ENCODE measurements at places on chromosomes 16 and 17. TPM values are rescaled to one million over a fixed set of nuclear protein-coding genes. Genes with fewer than 3 reads are reported as not detected.

Gene EVPLL
- total RNA-seq, result not detected

Gene CCL15
- not detected for total RNA-seq

Gene EPN3
- 1.7 TPM for total RNA-seq

Gene ADGRG3
- not detected for total RNA-seq

Gene LRRC37A
- 4.2 TPM for total RNA-seq

DNA sequence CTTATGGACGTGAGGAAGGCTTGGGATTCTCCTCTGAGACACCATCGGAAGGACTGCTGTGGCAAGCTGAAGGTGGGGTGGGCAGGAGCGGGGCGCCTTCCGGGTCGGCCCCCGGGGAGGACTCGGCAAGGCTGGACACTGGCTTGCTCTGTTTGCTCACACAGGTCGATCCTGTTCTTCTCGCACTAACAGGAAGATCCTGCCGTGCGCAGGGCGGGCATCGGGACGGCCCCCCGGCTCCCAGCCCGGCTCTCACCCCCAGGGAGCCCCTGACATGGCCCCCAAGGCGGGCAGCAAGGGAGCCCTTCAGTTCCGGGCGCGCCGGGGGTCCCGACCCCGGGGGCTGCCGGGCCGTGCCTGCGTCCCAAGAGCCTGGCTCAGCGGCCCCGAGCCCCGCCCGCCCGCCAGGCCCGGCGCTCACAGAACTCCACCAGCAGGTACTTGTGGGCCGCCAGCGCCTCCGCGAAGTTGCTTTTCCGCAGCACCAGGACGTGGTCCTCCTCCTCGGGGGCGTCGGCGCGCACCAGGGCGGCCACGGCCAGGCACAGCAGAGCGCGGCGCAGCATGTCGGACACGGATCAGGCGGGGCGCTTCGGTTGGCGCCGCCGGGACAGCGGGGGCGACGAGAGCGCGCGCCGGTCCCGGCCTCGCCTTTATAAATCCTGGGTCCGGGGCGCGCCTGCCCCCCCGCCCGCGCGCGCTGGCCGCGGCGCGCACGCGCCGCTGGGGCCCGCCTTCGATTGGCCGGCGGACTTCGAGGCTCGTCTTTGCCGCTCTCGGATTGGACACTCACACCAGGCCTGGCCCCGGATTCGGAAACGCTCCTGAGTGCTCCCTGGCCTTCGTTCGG lies at the start of gene P4HB:
Gene P4HB (minus strand): TSS at position 630 of the 850 bp plus-strand sequence. CDS start 64 bp downstream, at position 566.
- DNase-seq, result no peak
- H3K36me3 ChIP-seq, result peaks cover 13% of the 10 kb centered on the region
- peaks cover 30% of the 10 kb centered on the region for H3K4me1 ChIP-seq
- peak within 1 kb of the TSS; percentile 97 for H3K27ac ChIP-seq
- H3K27me3 ChIP-seq, result no peaks in the 10 kb centered on the region

DNA sequence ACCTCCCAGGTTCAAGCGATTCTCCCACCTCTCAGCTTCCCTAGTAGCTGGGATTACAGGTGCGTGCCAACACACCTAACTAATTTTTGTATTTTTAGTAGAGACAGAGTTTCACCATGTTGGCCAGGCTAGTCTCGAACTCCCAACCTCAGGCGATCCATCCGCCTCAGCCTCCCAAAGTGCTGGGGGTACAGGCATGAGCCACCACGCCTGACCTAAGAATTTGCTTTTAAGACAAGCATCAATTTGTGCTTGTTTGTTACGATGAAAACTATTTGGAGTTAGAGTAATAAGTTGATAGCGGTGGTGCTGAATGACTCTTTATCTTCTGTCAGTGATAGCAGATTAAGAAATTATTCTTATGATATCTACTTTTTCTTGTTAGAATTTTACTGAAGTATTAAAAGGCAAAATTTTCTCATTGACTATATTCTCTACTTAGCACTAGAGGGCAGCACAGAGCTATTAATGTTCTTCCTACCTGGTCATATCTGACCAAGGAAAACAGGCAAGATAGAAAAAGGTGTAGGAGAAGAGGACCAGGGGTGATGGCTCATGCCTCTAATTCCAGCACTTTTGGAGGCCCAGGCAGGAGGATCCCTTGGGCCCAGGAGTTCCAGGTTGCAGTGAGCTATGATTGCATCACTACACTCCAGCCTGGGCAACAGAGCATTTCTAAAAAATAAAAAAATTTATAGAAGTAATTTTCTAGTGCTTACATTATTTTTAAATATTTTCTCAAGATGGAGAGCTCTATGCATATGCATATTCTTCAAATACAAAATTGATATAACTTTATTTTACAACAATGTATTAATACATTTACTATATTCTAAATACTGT lies 24.5 kb downstream of the STXBP4 start:
- H3K36me3 ChIP-seq, result peaks cover 3% of the 10 kb centered on the region
- H3K27me3 ChIP-seq, result no peaks in the 10 kb centered on the region

DNA sequence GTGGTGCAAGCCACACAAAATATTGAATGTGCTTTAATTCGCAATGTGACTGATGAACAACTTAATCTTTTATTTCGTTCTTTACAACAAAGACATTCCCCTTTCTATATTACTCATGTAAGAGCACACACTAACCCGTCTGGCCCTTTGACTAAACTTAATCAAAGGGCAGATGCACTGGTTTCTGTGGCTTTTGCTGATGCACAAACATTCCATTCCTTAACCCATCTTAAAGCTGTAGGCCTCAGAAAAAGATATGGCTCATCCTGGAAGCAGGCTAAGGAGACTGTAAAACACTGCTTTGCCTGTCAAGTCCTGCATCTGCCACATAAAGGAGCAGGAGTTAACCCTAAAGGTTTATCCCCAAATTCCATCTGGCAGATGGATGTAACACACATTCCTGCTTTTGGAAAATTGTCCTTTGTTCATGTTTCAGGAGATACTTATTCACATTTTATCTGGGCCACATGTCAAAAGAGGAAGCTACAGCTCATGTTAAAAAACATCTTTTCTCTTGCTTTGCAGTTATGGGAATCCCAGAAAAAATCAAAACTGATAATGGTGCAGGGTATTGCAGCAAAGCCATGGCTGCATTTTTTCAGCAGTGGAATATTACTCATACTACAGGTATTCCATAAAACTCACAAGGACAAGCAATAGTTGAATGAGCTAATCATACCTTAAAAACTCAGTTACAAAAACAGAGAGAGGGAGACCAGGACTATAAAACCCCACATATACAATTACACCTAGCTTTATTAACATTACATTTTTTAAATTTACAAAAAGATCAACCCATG lies 137.2 kb downstream of the AHSP start:
- H3K27ac ChIP-seq, result no peak overlapping the region
- no peak overlapping the region for H3K4me3 ChIP-seq
- no peaks in the 10 kb centered on the region for H3K4me1 ChIP-seq
- no peaks in the 10 kb centered on the region for H3K27me3 ChIP-seq
- DNase-seq, result peak; percentile 54
- no peaks in the 10 kb centered on the region for H3K36me3 ChIP-seq

GRCh38 chr16:74713325-74713724 lies 12.7 kb upstream of the MLKL start:
- H3K27me3 ChIP-seq, result peaks cover 8% of the 10 kb centered on the region
- H3K27ac ChIP-seq, result no peak overlapping the region
- H3K36me3 ChIP-seq, result no peaks in the 10 kb centered on the region
- no peak for DNase-seq
- H3K4me3 ChIP-seq, result no peak overlapping the region

DNA sequence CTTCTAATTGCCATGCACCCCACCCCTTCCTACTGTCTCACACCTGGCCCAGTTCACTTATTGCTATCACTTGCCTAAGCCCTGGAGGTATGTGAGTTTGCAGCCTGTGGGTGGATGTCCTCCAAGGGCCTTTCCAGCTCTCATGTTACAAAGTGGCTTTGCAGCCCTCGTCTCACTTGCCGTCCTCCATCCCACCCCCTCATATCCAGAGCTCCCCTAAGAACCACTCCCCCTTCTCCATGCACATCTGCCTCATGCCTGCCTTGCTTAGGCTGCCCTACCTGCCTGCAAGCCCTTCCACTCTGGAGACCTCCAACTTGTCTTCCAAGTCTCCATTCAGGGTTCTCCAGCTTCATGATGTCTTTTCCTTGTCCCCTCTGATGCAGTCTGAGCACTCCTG lies 119.4 kb upstream of the NLRP1 start:
- no peak overlapping the region for H3K27ac ChIP-seq
- H3K4me1 ChIP-seq, result no peaks in the 10 kb centered on the region

GRCh38 chr16:80751167-80751566 lies 53.2 kb downstream of the CDYL2 start:
- H3K27ac ChIP-seq, result no peak overlapping the region
- H3K27me3 ChIP-seq, result no peaks in the 10 kb centered on the region
- no peaks in the 10 kb centered on the region for H3K4me1 ChIP-seq
- H3K36me3 ChIP-seq, result no peaks in the 10 kb centered on the region

DNA sequence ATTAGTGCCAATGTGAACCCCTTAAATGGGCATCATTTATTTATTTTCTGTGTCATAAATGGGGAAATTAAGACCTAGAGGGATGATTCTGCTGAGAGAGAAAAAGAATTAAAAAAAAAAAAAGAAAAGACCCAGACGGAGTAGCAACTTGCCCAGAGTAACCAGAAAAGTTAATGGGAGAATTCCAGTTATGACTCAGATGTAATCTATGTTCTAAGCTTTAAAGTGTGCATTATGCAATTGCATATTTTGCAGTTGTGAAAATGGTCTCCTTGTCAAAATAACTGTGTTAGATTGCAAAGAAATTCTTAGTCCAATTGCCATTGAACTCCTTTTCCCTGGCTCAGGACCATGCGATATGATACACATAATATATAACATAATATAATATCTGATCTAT lies 38.6 kb upstream of the TBX2 start:
- no peaks in the 10 kb centered on the region for H3K4me1 ChIP-seq
- no peak overlapping the region for H3K27ac ChIP-seq
- no peaks in the 10 kb centered on the region for H3K27me3 ChIP-seq
- no peaks in the 10 kb centered on the region for H3K36me3 ChIP-seq
- DNase-seq, result peak; percentile 77

- H3K4me3 ChIP-seq, result no peak overlapping the region
- no peaks in the 10 kb centered on the region for H3K27me3 ChIP-seq
- no peak for DNase-seq
- peaks cover 19% of the 10 kb centered on the region for H3K4me1 ChIP-seq
- no peaks in the 10 kb centered on the region for H3K36me3 ChIP-seq
Observed at GRCh38 chr17:62716834-62717588, 89.5 kb downstream of the MRC2 start.

GRCh38 chr16:21100447-21100846 lies 50.2 kb downstream of the DNAH3 start:
- DNase-seq, result peak; percentile 87
- H3K27me3 ChIP-seq, result no peaks in the 10 kb centered on the region
- H3K4me1 ChIP-seq, result peaks cover 34% of the 10 kb centered on the region
- H3K36me3 ChIP-seq, result no peaks in the 10 kb centered on the region

DNA sequence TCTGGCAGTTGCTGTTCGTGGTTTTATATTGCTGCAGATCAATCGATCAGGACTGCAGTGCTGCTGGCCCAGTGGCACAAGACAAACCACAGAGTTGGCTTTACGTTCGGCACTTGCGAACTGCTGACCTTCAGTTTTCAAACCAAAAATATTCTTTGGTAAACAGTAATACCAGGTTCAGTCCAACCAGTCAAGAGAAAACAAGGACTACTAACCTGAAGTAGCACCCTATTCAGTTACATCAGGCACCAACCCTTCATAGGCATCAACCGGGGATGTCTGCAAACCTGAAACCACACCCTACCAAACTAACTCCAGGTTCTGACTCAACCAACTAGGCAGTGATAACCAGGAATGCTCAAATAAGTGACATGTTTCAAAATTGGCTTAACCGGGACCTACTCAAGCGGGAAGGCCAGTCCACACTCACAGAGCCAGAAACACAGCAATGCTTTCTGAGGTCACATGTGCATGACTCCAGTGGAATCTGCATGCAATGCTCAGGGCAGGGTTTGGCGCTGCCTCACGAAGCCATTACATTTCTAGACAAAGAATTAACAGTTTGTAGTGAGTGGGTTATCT lies 91.1 kb downstream of the SMG6 start:
- H3K27ac ChIP-seq, result peak overlapping the region; percentile 98
- H3K36me3 ChIP-seq, result no peaks in the 10 kb centered on the region
- no peaks in the 10 kb centered on the region for H3K27me3 ChIP-seq
- peak overlapping the region; percentile 57 for H3K4me3 ChIP-seq

GRCh38 chr17:2102931-2103809 lies 48.3 kb downstream of the HIC1 start:
- no peak overlapping the region for H3K4me3 ChIP-seq
- H3K4me1 ChIP-seq, result peaks cover 11% of the 10 kb centered on the region
- H3K27me3 ChIP-seq, result no peaks in the 10 kb centered on the region
- H3K36me3 ChIP-seq, result no peaks in the 10 kb centered on the region
- DNase-seq, result peak; percentile 93

GRCh38 chr17:80023481-80024205 lies 12.0 kb downstream of the TBC1D16 start:
- no peak overlapping the region for H3K4me3 ChIP-seq
- no peaks in the 10 kb centered on the region for H3K27me3 ChIP-seq
- DNase-seq, result no peak
- no peak overlapping the region for H3K27ac ChIP-seq

- peaks cover 12% of the 10 kb centered on the region for H3K36me3 ChIP-seq
- no peak overlapping the region for H3K27ac ChIP-seq
- DNase-seq, result no peak
- H3K4me3 ChIP-seq, result peak overlapping the region; percentile 53
- H3K4me1 ChIP-seq, result peaks cover 6% of the 10 kb centered on the region
Observed at GRCh38 chr17:4898927-4899326, 409 bp upstream of the C17orf107 start.

DNA sequence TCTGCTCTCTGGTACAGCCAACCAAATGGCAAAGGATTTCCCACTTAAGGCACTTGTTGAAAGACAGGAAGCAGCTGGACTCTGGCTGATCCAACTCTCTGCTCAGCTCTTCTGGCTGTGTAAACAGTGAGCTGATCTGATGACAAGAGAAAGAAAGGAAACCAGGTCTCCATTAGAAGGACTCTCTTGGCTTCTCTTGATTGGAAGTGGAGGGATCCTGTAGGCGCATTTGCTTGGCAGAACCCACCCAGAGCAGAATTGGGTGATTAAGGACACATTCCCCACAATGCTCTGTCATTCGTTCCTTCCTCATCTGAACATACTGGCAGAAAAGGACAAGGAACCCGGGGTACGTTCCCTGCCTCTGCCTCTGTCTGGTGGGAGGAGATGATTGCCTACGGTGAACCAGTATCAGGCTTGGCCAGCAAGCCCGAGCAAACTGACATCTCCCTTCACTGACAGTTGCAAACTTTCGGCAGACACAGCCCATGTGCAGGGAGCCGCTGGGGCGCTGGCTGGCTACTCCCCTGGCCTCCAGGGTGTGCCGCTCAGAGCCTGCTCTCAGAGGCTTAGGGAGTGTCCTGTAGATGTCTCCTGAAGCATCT lies 29.1 kb downstream of the LDHD start:
- peak; percentile 31 for DNase-seq
- peaks cover 4% of the 10 kb centered on the region for H3K4me1 ChIP-seq
- no peak overlapping the region for H3K4me3 ChIP-seq
- no peak overlapping the region for H3K27ac ChIP-seq
- H3K36me3 ChIP-seq, result no peaks in the 10 kb centered on the region
- H3K27me3 ChIP-seq, result no peaks in the 10 kb centered on the region

- no peak overlapping the region for H3K27ac ChIP-seq
- no peaks in the 10 kb centered on the region for H3K36me3 ChIP-seq
- no peak overlapping the region for H3K4me3 ChIP-seq
- no peaks in the 10 kb centered on the region for H3K4me1 ChIP-seq
- DNase-seq, result no peak
- H3K27me3 ChIP-seq, result no peaks in the 10 kb centered on the region
Observed at GRCh38 chr16:16915771-16916170, 536.8 kb downstream of the NPIPA7 start.
